BE2C (cell line): ENCODE measurements at places on chromosomes 2 and 18.

DNA sequence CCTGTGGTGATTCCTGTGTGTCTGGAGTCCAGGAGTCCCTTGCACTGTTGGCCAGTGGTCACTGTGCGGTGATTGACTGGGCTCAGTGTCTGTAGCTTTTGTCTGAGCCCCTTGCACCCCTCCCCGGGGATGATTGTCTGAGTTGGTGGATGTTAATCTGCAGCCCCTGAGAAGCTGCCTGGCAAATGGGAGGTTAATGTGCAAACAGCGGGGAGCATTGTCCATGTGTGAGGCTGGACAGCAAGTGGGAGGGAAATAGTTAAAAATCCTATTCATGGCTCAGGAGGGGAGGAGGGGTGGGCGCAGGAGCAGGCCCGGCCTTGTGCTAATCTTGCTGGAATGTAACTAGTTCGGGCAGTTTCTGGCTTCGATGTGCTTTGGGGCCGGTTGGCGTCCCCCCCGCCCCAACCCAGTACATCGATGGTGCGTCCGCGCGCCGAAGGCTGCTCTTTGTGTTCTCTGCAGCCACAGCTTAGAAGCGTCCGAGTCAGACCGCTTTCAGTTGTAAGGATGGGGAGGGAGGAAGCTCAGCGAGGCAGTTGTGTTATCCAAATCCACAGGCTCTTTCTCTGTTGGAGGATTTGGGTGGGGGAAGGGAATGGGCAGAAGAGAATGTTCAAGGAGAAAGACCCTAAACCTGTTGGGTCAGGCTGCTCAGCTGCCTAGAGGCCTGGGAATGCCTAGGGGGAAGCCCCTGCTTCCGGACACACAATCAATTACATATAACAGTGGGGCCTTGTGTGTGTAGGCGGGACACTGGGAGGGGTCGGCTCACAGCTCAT is 71.8 kb downstream of the TGOLN2 start:
- no peak for DNase-seq

DNA sequence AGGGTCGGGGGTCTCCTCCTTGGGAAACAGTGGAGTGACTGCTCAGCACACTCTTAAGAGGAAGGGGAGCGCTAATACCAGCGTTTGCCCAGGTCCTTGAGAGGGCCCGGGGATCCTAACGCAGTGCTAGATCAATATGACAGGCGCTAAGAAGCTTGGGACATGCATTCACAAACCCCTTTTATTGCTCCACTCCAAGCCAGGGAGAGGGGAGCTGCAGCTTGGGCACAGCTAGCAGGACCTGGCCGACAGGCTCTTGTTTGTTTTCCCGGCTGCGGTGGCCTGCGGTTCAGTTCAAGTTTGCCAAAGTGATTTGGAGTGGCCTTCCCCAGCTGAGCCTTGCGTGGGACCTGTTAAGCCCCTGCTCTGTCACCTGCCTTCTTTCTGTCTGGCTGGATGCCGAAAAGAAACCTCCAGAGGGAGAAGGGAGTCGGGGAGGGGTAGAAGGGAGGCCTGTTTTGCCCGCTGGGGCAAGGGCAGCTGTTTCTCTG is 152.1 kb downstream of the GLI2 start:
- no peak for DNase-seq

- DNase-seq: no peak
Observed at GRCh38 chr2:107407017-107407416, 419.7 kb upstream of the RGPD4 start.

DNA sequence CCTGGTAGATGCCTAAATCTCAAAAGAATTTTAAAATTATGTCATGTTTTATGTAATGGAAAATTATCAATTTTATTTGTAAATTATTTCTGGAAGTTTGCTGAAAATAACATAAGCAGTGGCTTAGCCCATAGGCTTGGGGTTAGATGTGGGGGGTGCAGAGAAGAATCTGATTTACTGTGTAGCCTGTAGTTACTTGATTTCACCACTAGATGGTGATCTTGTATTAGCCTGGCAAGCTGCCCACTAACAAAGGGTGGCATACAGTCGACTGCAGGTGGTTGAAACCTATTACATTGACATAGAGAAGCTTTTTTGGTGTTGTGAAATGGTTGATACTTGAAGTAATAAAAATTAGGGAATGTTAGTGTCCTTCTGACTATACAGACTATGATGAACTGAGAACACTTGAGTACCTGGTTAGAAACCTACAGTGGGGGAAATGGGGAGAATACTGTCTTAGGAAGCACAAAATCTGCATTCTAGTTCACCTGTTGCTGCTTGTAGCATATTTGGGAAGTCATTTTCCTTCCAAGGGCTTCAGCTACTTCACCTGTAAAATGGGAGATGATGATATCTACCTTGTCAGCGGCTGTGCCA is 191.0 kb upstream of the LHCGR start:
- peak; percentile 15 for DNase-seq

- no peak for DNase-seq
Observed at GRCh38 chr2:174120346-174120745, 128.0 kb downstream of the OLA1 start.
